GM23338 (cell line): ENCODE measurements at places on chromosomes 11 and 22. TPM values are rescaled to one million over a fixed set of nuclear protein-coding genes. Genes with fewer than 3 reads are reported as not detected.

Gene WT1
- not detected in 2 replicates for polyA plus RNA-seq

Gene PGA5
- polyA plus RNA-seq = 0.45 and 1.0 TPM in 2 replicates

Gene OPCML
- 0.68 and 1.2 TPM in 2 replicates for polyA plus RNA-seq

Gene LDHAL6A
- polyA plus RNA-seq = 0.10 and 0.16 TPM in 2 replicates

Gene KRTAP5-9
- polyA plus RNA-seq = 0.24 TPM in 1 of 2 replicates, not detected in the other

Gene CARNS1
- 0.52 and 0.63 TPM in 2 replicates for polyA plus RNA-seq

Gene SLC22A9
- polyA plus RNA-seq = not detected in 2 replicates

Gene CSRP3
- 0.38 TPM in 1 of 2 replicates, not detected in the other for polyA plus RNA-seq

Gene TEX12
- polyA plus RNA-seq = 1.1 TPM in 1 of 2 replicates, not detected in the other

Gene MPZL3
- 0.92 and 1.3 TPM in 2 replicates for polyA plus RNA-seq

Gene UBE2L6
- polyA plus RNA-seq = 46.0 and 46.5 TPM in 2 replicates

Gene MMP27
- polyA plus RNA-seq = not detected in 2 replicates

Gene FZD4
- 1.4 and 1.5 TPM in 2 replicates for polyA plus RNA-seq

Gene C11orf71
- 6.9 and 8.7 TPM in 2 replicates for polyA plus RNA-seq

Gene CASP12
- not detected in 2 replicates for polyA plus RNA-seq

Gene APOBEC3B
- 9.2 and 11.8 TPM in 2 replicates for polyA plus RNA-seq

Gene SLC22A8
- polyA plus RNA-seq = not detected in 2 replicates

Gene SERPIND1
- not detected in 2 replicates for polyA plus RNA-seq

Gene ART1
- polyA plus RNA-seq = not detected in 2 replicates

Gene TRIM49C
- not detected in 2 replicates for polyA plus RNA-seq

Gene STX5
- polyA plus RNA-seq = 7.4 and 7.7 TPM in 2 replicates

Gene AMPD3
- 1.6 and 1.7 TPM in 2 replicates for polyA plus RNA-seq

Gene NUP50
- polyA plus RNA-seq = 43.7 and 45.9 TPM in 2 replicates

Gene FAM180B
- not detected in 2 replicates for polyA plus RNA-seq

Gene DUSP8
- 1.1 TPM in 2 replicates for polyA plus RNA-seq

Gene DNAL4
- polyA plus RNA-seq = 8.7 and 9.3 TPM in 2 replicates

Gene MISFA
- polyA plus RNA-seq = 5.1 and 7.9 TPM in 2 replicates

Gene ARHGAP42
- 23.5 and 23.7 TPM in 2 replicates for polyA plus RNA-seq

Gene MYEOV
- polyA plus RNA-seq = 0.19 TPM in 1 of 2 replicates, not detected in the other

Gene OR51E2
- not detected in 2 replicates for polyA plus RNA-seq

Gene MPEG1
- polyA plus RNA-seq = 0.07 TPM in 1 of 2 replicates, not detected in the other

Gene PELI3
- polyA plus RNA-seq = 2.2 and 2.8 TPM in 2 replicates
